ENCODE measurements at places on chromosomes 7 and 10. TPM values are rescaled to one million over a fixed set of nuclear protein-coding genes. Genes with fewer than 3 reads are reported as not detected.
A peak's percentile ranks its signal among the peaks of the same experiment; 100 is the strongest.

TCAF2 gene
- total RNA-seq = 0.82 TPM

ATXN7L1 gene
- total RNA-seq = 20.5 TPM

OPN1SW gene
- not detected for total RNA-seq

TAS2R4 gene
- 1.4 TPM for total RNA-seq

TLX1 gene
- total RNA-seq = not detected

NEUROD6 gene
- not detected for total RNA-seq

ZP3 gene
- 2.1 TPM for total RNA-seq

PKD2L1 gene
- not detected for total RNA-seq

ETV1 gene
- total RNA-seq = 13.6 TPM

- H3K4me1 ChIP-seq = no peaks in the 10 kb centered on the region
- no peaks in the 10 kb centered on the region for H3K36me3 ChIP-seq
- no peaks in the 10 kb centered on the region for H3K27me3 ChIP-seq
- H3K4me3 ChIP-seq = no peak overlapping the region
- no peak for DNase-seq
These were observed 244.3 kb downstream of the MTERF1 start for GRCh38 chr7:91636129-91636724.

- H3K4me3 ChIP-seq = no peak overlapping the region
- DNase-seq = no peak
- no peaks in the 10 kb centered on the region for H3K36me3 ChIP-seq
- H3K27me3 ChIP-seq = no peaks in the 10 kb centered on the region
- H3K4me1 ChIP-seq = no peaks in the 10 kb centered on the region
- no peak overlapping the region for H3K27ac ChIP-seq
These were observed 69.2 kb downstream of the C10orf105 start for GRCh38 chr10:71650397-71650796.

DNA sequence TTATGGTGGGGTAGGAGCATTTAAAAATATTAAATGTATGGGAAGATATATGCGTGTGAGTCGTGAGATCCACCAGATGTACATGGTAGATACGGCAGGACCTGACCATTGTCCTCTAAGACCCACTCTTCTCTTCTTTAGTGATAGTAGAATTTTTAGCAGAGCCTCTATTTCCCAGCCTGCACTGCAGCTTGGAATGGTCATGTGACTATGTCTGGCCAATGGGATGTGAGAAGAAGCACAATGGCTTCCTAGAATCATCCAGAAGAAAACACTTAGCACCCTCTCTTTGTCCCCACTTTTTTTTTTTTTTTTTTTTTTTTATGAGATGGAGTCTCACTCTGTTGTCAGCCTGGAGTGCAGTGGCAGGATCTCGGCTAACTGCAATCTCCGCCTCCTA lies 86.6 kb upstream of the CYTH3 start:
- H3K27me3 ChIP-seq = no peaks in the 10 kb centered on the region
- DNase-seq = no peak
- no peaks in the 10 kb centered on the region for H3K4me1 ChIP-seq
- H3K4me3 ChIP-seq = no peak overlapping the region
- no peak overlapping the region for H3K27ac ChIP-seq

GRCh38 chr7:157528785-157529341 lies 192.1 kb downstream of the DNAJB6 start:
- H3K4me3 ChIP-seq = no peak overlapping the region
- H3K27me3 ChIP-seq = peaks cover 4% of the 10 kb centered on the region
- H3K4me1 ChIP-seq = no peaks in the 10 kb centered on the region
- no peak for DNase-seq
- no peak overlapping the region for H3K27ac ChIP-seq
- H3K36me3 ChIP-seq = no peaks in the 10 kb centered on the region

DNA sequence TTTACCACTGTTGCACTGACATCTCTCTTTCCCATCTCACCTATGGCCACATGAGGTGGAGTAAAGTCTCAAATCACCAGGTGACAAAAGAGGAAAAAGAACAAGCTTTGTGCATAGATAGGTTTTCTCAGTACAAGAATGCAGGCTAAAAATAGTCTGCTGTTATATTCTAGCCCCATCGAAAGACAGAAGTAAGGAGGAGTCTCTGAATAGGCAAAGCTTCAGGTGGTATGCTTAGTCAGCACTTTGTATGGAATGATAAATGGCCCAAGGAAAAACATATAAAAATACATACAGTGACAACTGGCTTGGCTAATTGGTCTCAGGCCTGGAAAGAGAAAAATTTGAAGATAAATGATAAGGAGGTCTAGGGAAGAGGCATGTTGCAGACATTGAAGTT lies 39.6 kb upstream of the KCND2 start:
- no peaks in the 10 kb centered on the region for H3K4me1 ChIP-seq
- H3K27me3 ChIP-seq = no peaks in the 10 kb centered on the region
- no peak overlapping the region for H3K27ac ChIP-seq
- no peak overlapping the region for H3K4me3 ChIP-seq
- H3K36me3 ChIP-seq = no peaks in the 10 kb centered on the region

GRCh38 chr7:27128034-27128433 lies 2.5 kb downstream of the HOXA4 start:
- DNase-seq = no peak
- H3K27ac ChIP-seq = peak overlapping the region; percentile 99
- peaks cover 74% of the 10 kb centered on the region for H3K4me1 ChIP-seq

DNA sequence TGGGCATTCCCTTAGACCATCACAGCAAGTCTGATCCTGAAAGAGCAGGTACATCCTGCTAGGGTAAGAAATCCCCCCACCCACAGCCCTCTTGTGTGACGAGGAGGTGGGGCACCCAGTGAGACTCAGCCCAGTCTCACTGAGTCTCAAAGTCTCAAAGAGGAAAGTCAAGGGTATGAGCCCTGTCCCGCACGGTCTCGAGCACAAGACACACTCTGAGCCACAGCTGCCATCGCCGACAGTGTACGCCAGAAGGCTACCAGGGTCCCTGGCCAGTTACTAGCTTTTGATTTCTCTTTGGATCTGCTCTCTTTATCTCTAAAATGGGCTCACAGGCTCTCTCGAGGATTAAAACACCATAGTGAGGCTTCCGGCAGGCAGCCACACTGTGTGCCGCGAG lies 190.2 kb downstream of the TNS3 start:
- H3K27ac ChIP-seq = no peak overlapping the region
- no peaks in the 10 kb centered on the region for H3K4me1 ChIP-seq
- no peaks in the 10 kb centered on the region for H3K27me3 ChIP-seq
- no peak overlapping the region for H3K4me3 ChIP-seq
- H3K36me3 ChIP-seq = no peaks in the 10 kb centered on the region

DNA sequence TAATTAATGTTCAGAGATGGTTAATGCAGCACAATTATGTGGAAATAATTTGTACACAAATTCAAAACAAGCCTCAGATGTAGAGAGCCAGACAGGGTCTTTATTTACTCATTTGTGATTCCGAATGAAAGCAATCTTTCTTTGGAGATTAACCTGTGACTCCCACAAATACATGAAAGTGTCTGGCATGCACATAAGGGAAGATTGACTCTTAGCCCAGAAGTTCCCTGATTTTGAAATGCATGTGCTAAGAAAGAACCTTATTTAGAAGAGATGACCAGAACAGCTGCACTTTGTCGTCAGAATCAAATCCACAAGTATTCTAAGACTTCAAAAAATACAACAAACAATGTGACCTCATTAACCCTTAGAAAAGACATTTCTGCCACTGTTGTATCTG lies 45.1 kb downstream of the RNLS start:
- H3K36me3 ChIP-seq = no peaks in the 10 kb centered on the region
- no peak overlapping the region for H3K4me3 ChIP-seq
- no peak for DNase-seq
- no peaks in the 10 kb centered on the region for H3K27me3 ChIP-seq

DNA sequence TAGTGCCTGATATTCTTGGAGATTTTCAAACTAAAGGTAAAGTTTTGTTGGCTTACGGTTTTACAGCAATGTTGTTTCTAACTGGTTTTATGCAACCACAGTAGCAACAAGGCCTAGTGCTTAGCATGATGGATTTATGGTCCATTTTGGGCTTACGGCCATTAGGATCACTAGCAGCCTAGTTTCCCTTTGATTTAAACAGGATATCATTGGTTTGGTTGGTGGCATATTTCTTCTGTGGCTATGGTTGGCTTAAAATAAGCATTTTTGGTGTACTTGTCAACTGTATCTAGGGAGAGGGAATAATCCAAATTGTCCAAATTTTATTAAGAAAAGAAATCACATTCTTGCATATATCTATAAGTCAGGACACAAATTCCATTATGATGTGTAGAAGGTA lies 194.0 kb downstream of the HDAC9 start:
- H3K27me3 ChIP-seq = no peaks in the 10 kb centered on the region
- H3K36me3 ChIP-seq = no peaks in the 10 kb centered on the region
- no peak overlapping the region for H3K4me3 ChIP-seq
- no peaks in the 10 kb centered on the region for H3K4me1 ChIP-seq
- no peak for DNase-seq

Measured in sigmoid colon (tissue), 7 donors.